ENCODE measurements at places on chromosomes 11 and 22. TPM values are rescaled to one million over a fixed set of nuclear protein-coding genes. Genes with fewer than 3 reads are reported as not detected.

DNA sequence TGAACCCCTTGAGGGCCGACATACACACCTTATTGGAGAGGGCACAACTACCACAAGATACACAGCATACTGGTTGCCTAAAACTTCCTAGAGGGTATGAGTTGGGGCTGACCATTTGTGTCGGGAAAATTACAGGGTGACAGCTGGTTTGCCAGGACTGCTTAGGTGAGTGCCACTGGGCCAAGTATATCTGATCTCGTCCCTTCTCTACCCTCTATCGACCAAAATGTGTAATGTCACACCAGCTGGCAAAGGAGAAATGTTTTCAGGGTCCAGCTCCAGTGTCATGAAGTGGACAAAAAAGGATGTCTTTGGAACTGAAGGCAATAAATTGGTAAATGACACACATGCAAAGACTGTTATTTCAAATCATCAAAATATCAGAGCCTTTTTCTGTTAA is 126.1 kb downstream of the PGR start:
- DNase-seq = no peak

- no peak for DNase-seq
Observed at GRCh38 chr11:45166604-45166897, 20.1 kb downstream of the PRDM11 start.

DNA sequence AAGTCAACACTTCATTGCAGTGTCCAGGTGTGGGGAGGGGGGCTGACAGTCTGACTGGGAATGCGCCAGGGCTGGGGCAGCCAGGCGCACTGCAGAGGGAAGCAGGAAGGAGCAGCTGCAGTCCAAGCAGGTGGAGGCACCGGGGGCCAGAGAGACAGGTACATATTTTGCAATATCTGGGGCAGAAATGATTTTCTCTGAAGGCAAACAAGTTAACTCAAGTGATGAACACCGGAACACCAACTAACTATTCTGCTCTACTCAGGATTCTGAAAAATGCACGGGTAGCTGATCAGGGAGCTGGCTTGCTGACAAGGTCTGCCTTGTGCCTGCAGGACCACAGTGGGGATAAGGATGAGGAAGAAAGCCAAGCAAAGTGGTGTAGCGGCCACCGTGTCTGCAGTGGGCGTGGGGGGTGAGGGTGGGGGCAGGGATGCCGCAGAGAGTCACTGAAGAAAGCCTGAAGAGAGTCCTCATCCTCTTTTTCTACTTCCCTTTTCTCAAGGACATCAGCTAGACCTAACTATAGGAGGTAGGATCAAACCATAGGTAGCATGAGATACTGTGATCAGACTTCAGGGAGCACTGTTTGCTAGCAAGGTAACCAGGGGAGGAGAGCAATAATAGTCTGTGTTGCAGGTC is 83.4 kb downstream of the SCN3B start:
- no peak for DNase-seq

GRCh38 chr11:66548774-66549630 is 2.3 kb downstream of the ACTN3 start:
- DNase-seq = no peak

- no peak for DNase-seq
Observed at GRCh38 chr22:29183971-29184848, 21.5 kb upstream of the EMID1 start.

- DNase-seq = no peak
Observed at GRCh38 chr11:32920570-32920969, 28.0 kb downstream of the QSER1 start.

Gene OR10D3
- total RNA-seq = not detected

DNA sequence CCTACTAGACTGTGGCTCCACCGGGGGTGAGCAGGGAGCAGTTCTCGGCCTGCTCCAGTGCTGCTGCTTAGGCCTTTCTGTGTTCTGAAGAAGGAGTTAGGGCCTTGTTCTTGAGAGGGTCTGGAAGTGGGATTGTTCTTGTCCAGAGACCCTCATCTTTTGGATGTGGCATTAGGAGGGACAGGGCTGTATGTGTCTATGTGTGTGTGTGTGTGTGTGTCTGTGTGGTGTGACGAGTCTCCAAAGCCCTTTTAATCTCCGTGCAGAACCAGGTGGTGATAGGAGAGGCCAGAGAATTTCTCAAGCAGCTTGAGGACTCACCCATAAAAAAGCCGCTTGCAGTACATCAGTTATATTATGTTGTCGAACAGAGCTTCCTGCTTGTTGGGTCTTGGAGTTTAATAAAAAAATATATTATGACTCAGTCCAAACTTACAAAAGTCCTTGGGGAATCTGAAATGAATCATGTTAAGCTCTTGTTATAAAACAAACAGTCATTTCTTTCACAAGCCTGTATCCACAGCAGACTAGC is 196.5 kb downstream of the TENM4 start:
- no peak for DNase-seq

DNA sequence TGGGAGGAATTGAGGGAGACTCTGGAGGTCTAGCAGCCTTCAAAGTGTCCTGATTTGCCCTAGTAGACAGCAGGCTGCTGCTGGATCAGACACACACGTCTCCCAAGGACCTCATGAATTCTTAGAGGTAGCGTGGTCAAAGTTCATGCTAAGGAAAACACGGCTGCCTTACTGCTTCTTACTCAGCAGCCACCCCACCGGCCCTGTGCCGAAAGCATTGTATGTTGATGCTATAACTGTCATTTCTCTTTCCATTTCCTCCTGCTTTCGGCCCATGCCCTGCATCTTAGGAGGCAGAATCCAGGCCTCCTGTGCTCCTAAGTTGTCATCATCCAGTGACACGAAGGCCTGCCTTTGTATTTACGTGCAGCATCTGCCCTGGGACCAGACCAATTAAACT is 10.5 kb upstream of the CCND1 start:
- DNase-seq = no peak

GRCh38 chr11:62081378-62082291 is 42.2 kb upstream of the INCENP start:
- DNase-seq = peak; percentile 79

DNA sequence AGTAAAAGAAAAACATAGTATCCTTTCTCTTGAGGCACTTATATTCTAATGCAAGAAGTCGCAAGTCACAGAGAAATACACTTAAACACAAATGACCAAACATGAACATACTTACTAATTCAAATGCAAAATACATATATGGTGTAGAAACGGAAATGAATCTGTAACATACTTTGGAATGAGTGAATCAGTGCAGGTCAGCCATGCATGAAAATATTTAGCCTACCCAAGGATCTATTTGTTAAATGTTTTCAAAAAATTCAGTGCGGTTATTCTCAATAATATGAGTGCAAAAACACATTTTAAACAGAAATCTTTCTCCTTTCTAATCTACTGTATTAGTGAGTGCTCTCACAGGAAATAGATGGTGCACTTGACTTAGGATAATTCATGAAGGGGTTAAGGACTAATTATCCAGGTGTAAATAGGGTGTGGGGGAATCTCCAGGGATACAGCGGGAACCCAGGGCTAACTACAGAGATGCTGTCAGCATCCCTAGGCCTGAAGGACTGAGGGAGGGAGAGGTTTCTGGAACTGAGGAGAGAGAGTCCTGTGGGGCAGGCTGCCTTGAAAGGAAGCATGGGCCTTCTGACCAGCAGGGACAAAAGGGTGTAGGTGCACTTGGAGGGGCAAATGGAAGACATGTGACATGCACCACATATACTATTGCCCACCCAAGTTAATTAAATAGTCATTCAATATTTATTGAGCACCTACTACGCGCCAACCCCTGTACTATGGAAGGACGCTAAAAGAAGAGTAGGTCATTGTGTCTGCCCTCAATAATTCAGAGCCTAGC is 139.2 kb downstream of the MAML2 start:
- DNase-seq = no peak

GRCh38 chr22:48579928-48580309 is 1247.8 kb downstream of the BRD1 start:
- no peak for DNase-seq

DNA sequence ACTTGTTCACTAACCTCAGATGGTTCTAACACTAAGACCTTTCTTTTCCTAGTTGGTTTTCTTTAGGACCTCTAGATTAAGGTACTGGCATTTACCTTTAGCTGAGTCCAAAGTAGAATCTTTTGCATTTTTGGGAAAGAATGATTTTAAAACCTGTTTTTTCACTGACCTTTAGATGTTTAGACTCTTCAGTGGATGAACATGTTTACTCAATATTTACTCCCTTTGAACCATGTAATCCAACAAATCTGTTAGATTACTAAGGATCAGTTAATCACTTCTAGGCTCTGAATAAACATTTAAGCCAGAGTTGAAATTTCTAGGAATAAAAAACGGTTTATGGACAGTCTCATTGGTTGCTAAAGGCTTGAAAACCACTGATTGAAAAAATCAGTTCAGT is 6.2 kb downstream of the TMEM135 start:
- no peak for DNase-seq

Gene COPB1
- total RNA-seq = 73.4 TPM

DNA sequence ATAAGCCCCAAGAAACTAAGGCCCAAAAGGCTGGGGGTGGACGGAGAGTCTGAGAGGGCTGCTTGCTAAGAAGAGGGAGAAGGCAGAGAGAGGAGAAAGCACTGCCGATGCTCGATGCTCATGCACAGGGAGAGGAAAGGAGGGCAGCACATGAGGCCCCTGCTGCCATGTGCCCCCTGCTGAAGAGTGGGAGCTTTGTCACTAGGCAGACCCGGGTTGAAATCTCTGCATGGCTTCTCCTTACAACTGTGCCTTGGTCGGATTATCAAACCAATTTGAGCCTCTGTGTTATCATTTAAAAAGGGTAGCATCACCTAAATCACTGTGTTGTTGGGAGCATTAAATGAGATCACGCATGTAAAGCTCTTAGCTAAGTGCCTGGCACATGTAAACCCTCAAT is 330.5 kb downstream of the NXPE2 start:
- no peak for DNase-seq

DNA sequence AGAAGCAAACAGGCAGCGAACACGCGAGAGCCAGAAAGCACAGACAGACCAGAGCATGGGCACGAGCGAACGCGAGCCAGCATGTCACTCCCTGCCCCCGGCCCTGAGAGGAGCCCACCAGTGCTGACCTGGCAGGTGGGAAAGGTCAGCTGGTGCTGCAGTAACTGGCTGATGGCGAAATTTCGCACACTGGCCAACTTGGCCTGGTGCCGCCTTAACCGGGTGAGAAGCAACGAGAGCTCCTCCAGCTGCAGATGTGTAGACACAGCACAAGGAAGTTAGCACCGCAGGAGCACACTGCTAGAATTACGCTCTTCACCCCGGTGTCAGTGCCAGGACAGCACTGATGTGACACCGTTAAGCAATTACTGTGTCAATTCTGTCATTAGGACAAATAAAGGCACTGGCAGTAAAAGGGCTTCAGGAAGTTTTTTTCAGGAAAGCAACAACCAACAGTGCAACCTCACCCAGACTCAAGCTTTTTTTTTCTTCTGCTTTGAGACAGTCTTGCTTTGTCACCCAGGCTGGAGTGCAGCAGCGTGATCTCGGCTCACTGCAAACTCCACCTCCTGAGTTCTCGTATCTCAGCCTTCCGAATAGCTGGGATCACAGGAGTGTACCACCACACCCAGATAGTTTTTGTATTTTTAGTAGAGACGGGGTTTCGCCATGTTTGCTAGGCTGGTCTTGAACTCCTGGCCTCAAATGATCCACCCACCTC is 76.8 kb downstream of the C11orf58 start:
- DNase-seq = no peak

Gene MS4A13
- not detected for total RNA-seq

Gene OR56B1
- 0.75 TPM for total RNA-seq

DNA sequence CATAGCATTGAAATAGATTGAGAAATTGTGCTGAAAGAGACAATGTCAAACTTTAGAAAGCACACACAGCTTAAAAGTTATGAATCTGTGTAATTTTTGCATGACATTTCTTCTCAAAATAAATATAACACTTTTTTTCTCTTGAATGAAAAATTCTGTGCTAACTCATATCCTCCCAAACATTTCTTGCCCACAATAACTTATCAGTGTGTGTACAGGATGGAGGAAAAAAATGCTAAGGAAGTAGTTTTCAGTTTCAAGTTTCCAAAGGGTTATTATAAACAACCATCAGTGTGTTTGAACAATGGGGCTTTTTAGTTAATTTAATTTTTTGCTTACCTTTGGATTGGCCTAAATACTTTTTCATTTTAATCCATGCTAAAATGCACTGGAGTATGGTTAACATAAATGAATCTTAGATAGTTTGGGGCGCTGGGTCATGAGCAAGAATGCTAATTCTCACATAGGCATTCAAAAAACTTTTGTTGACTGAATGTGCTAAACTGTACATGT is 82.9 kb upstream of the ARHGAP20 start:
- DNase-seq = no peak

Gene MYBPC3
- not detected for total RNA-seq

GRCh38 chr11:128872594-128872993 is 5.5 kb upstream of the KCNJ1 start:
- DNase-seq = no peak

DNA sequence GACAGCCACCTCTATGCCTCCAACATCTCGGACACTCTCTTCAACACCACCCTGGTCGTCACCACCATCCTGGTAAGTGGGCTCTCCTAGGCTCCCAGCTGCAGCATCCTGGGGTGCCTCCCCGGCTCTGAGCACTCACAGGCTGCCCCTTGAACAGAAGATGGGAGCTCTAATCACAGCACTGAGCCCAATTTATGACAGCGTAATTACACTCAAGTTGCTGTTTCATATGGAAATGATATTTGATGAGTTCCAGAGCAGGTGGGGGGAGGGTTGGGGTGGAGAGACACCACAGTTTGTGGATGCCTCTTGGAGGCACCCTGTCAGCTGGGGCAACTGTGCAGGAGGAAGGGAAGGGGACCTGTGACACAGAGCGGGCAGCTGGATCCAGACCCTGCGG is 125.3 kb upstream of the TBCEL start:
- DNase-seq = no peak

GRCh38 chr11:46296528-46297448 is 19.3 kb downstream of the CREB3L1 start:
- no peak for DNase-seq

Gene DMC1
- total RNA-seq = 11.2 TPM

DNA sequence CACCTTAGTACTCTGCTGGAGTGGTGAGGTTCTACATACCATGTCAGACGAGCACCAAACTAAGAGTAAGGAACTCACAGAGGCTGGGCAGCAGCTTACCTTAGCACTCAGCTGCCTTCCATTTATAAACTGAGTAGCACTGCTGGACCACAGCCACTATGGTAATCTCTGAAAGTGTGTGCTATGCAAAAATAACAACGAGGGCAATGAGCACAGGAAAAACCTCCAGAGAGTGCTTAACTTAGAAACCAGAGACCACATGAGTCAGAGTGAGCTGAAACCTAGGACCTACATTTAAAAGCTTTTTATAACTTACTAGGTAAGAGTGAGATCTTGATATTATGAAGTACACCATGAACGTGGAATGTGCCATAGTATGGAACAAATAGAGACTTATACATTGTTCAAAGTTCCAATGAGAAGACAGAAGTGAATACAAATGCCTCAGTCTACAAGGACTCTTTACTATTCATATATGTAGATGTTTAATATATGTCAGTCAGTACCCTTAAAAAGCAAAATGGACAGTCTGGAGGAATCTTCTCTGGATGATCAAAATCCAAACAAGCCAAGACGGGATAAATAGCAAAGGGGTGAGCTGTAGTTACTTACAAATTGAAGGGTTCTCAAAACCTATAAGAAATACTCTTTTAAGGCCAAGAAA is 17.2 kb upstream of the CD59 start:
- no peak for DNase-seq

- no peak for DNase-seq
Observed at GRCh38 chr11:32706985-32707741, 87.3 kb downstream of the CCDC73 start.

GRCh38 chr11:69539416-69540117 is 58.1 kb downstream of the LINC01488 start:
- no peak for DNase-seq

- peak; percentile 7 for DNase-seq
Observed at GRCh38 chr11:86062719-86063118, 6.2 kb downstream of the PICALM start.

Gene C11orf16
- total RNA-seq = not detected

Gene OR4A16
- not detected for total RNA-seq

Gene ABTB2
- 0.22 TPM for total RNA-seq

Data from naive thymus-derived CD4-positive, alpha-beta T cell (primary cell).